Islet precursor cell (in vitro differentiated cells): ENCODE measurements at places on chromosomes 11 and 22.

DNA sequence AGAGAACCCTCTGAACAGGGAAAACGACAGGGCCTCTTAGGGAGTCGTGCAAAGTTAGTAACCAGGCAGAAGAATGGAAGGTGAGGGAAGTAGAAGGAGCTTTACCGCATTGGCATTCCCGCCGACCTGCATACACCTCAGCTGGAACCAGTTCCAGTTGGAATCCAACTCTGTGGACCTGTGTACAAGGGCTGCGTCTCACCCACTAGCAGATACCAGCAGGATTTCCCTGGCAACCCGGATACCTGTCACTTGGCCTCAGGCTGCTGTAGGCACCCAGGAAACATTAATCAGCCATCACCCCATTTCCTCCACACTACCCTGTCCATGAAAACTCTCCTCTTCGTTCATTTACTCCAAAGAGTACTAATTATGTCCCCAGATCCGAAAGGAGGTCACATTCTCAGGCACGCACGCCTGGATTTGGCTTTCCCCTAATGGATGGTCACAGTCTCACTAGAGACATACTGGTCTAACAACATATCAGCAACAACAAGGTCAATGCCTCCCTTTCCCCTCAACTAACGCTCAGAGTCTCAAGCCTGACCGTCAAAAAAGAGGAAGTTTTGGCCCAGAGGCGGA is 842 bp downstream of the ARFGAP2 start:
- DNase-seq, result no peak

- DNase-seq, result no peak
Measured at GRCh38 chr11:95371153-95371552, 140.2 kb upstream of the SESN3 start.

GRCh38 chr11:27317751-27318150 is 45.3 kb downstream of the CCDC34 start:
- peak; percentile 69 for DNase-seq

- DNase-seq, result peak; percentile 38
Measured at GRCh38 chr11:45155627-45156180, 9.3 kb downstream of the PRDM11 start.

GRCh38 chr11:119024430-119025098 is 6.0 kb downstream of the TRAPPC4 start:
- no peak for DNase-seq

GRCh38 chr11:36411202-36411640 is 98.9 kb downstream of the TRAF6 start:
- no peak for DNase-seq

DNA sequence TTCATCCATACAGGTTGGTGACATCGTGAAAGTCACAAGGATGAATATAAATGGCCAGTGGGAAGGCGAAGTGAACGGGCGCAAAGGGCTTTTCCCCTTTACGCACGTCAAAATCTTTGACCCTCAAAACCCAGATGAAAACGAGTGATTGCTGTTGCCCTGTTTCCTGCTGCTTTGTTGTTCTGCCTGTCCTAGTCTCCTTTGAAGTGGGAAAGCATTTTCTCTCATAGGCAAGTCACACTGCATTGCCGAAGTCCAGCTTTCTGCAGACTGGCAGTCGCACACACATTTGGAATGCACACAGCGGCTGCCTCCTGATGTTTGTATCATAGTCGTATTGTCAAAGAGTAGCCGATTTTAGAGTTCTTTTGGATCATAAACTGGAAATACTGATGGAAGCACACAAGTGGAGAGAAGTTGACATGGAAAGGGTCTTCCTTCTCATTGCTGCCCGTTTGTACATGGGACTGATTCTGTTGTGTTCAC is 17.3 kb upstream of the AIFM3 start:
- DNase-seq, result no peak

- DNase-seq, result no peak
Measured at GRCh38 chr11:57571606-57572005, 4.1 kb upstream of the UBE2L6 start.
